ENCODE measurements at places on chromosomes 7 and 10.

- no peak for DNase-seq
These were observed 39.8 kb downstream of the ASB4 start for GRCh38 chr7:95525503-95525902.

DNA sequence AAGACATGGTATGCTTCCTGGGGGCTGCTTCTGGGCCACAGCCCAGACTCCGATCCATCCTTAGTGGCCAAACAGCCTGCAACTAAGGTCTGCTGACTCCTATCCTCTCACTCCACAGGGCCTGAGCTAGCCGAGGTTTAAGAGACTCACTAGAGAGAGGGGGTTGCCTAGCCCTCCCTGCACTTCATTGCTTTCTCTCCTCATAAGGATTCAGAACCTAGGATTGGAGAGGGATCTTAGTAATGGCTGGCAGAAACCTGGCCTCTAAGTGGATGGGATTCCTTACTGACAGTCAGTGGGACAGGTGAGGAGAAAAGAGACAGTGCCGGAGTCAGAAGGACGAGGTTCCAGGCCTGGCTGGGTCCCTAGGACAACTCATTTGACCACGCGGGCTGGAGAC, 8.2 kb upstream of the DDIT4 start:
- DNase-seq = no peak

DNA sequence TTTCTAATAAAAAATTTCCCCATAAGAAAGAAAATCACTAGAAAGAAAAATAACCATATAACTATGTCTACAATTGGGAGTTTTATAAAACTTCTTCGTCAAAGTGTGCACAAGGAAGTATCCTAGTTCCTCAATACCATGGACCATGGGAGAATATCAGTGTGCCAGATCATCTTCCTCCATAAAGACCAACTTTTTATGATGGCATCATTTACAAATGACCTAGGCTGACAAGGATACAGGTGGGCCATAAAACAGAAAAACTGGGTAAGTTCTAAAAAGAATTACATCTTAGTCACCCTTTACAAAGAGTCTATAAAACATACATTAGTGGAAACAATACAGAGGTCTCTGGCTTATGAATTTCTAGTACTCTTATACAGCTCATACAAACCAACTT, 303.2 kb downstream of the DOCK4 start:
- no peak for DNase-seq

- DNase-seq = no peak
These were observed 37.4 kb downstream of the WIPF3 start for GRCh38 chr7:29843726-29844125.

GRCh38 chr10:79129361-79129997, 60.7 kb downstream of the ZMIZ1 start:
- DNase-seq = no peak

- DNase-seq = no peak
These were observed 60.4 kb downstream of the DNAJB6 start for GRCh38 chr7:157397036-157397720.

- no peak for DNase-seq
These were observed 31.2 kb downstream of the TRRAP start for GRCh38 chr7:98909487-98909886.

- DNase-seq = no peak
These were observed 3.8 kb downstream of the NUDCD3 start for GRCh38 chr7:44486693-44487092.

- DNase-seq = peak; percentile 42
These were observed 399 bp downstream of the FHIP2A start for GRCh38 chr10:114821915-114822443.

GRCh38 chr10:88165849-88166271, 302.4 kb downstream of the PTEN start:
- DNase-seq = no peak

- DNase-seq = no peak
These were observed 43.1 kb downstream of the CREB3L2 start for GRCh38 chr7:137958470-137959431.

GRCh38 chr7:100124301-100125230, 2.2 kb upstream of the MBLAC1 start:
- DNase-seq = no peak

DNA sequence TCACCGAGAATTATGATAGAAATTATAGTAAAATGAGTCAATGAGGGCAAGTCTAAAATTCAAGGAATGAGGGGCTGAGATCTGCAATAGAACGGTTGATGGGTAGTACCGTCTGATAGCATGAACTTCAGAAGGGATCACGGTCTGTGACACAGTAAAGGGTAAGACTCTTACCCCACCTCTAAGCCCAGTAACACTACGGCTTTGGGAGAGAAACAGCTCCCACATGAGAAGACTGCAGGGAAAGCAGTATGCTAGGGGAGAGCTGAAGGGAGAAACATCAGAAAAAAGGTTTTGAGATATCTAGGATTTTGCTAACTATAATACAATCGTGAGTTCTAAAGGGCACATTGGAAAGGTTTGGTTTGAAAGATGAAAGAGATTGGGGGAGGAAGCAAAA, 12.8 kb upstream of the AKAP9 start:
- DNase-seq = no peak

DNA sequence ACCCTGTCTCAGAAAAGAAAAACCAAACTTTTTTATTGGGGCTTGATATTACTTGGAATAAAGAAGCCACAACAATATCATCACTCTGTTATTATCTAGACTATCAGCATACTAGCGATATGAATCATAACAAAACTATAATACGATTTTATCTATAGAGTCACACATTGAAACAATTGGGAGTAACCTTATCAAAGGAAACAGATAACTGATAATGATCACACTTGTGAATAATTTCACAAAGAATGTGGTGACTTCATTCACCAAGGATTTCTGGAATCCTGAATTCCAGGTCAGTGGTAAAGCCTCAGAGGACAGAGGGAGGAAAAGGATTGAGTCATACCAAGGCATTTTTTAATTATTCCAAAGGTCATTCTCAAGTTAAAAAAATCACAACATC, 32.1 kb upstream of the NMT2 start:
- DNase-seq = no peak

DNA sequence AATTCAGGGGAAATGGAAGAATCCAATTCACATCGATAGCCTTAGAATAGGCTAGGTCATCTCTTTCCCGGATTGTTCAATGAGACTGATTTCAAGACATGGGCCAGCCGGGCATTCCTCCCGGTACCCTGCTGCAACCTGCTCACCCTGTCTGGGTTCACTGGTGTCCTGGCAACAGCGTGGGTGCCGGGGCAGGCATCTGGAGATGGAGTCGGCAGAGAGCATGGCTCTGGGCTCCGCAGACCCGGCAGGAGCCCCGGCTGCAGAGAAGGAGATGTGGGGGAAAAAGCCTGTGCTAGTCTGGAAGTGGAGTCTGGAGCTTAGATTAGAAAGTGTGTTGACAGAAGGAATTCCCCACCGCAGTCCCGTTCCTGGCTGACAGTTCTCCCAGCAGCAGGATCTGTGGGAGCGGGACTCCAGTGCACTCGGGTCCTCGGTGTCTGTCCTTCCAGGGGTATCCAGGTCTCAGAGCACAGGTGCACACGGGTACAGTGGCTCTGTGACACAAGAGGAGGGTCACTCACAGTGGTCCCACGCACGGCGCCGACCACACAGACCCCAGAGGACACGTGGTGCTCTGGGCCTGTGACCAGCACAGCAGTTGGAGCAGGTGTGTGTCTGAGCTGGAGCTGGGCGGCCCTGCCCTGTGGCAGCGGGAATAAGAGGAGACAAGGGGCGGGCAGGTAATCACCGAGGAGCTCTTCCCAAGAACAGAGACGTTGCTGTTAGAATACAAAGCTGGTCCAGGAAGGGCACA, 65.7 kb upstream of the PITRM1 start:
- DNase-seq = no peak

DNA sequence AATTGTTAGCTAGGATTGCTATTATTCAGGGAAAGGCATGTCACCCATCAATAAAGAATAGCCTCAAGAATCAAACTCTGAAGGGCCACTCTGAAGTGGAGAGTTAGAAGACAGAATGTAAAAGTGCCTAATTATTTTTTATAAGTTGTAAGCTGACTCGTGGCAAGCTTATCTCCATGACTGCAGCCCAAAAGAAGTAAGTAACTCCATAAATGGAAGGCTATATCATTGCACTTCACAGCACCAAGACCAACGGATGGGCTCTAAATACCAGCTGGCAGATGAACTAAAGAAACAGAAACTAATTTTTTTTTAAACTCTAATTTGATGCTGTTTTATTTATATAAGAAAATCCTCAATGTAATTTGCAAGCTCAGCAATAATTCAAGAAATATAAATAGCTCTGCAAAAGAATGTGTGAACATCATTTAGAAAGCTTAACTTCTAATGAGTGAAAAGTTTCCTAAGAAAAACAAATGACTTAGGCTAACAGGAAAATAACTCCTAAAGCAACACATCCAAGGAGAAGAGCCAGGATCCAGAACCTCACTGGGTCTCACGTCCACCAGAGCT, 165.5 kb downstream of the SNX13 start:
- DNase-seq = no peak

DNA sequence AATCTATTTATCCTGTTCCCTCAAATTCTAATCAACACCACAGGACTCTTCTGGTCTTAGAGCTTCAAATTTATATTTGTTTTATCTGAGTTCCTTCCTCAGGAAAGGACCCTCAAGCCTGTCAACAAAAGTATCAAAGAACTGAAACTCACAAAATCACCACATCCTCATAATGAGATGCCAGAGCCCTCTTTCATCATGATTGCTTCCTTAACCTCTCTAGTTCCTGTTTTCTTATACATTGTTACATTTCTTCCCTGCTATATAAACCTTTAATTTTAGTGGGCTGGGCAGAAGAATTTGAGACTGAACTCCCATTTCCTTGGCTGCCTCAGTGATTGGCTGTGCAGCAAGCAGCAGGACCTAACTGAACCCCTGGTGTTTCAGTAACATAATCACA, 189.7 kb downstream of the ZNF248 start:
- DNase-seq = no peak

- DNase-seq = no peak
These were observed 1.1 kb downstream of the TMEM273 start for GRCh38 chr10:49187044-49187484.

DNA sequence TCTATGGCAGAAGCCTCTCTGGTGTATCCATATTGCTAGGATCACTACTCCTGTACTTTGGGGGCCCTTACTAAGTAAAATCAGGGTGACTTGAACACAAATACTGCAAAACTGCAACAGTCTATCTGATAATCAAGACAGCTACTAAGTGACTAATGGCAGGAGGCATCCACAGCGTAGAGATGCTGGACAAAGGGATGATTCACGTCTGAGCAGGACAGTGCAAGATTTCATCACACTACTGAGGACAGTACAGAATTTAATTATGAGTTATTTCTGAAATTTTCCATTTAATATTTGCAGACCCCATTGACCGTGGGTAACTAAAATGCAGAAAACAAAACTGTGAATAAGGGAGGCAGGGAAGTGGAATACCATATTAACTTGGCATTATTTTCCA, 10.4 kb downstream of the CUL2 start:
- no peak for DNase-seq

DNA sequence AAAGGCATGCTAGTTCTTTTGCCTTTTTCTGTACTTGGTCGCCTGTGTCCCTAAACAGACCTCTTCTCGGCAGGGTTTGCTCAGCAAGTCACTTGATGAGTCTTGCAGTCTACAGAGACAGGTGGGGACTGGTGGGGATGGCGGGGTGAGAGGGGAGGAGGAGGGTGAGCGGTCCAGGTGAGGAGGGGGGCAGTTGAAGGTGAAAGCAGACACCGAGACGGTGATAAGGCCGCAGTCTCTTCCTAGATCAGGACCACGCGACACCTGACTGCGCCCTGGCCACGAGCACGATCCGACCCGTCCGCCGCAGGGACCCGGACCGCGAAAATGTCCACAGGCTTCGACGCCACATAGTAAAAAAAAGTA, 566 bp downstream of the ASNS start:
- peak; percentile 30 for DNase-seq

DNA sequence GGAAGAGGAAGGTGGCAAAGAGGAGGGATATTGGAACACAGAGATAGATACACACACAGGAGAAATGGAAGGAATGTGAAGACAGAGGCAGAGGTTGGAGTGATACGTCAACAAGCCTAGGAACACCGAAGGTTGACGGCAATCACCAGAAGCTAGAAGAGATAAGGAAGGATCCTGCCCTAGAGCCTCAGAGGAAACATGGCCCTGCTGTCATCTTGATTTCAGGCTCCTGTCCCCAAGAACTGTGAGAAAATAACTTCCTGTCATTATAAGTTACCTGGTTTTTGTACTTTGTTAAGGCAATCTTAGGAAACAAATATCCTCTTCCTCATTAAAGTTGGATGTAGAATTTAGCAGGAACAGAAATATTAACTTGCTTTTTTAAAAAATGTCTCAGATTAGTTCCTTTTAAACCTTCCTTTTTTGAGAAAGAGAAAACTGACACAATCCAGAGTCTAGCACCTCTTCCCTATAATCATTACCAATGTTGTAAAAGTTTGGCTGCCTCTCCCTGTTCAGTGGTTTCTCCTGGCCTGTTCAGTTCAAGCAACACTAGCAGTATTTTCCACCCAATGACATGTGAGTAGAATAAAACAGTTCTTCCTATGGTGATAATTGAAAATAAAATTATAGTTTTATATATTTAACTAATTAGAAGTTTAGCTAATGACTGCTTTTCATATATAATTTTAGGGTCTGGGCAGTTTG, 28.8 kb upstream of the GNAI1 start:
- DNase-seq = no peak

GRCh38 chr10:69089638-69090599, 2.0 kb downstream of the SRGN start:
- peak; percentile 81 for DNase-seq

GRCh38 chr7:46230990-46231305, 309.9 kb upstream of the IGFBP3 start:
- DNase-seq = no peak

DNA sequence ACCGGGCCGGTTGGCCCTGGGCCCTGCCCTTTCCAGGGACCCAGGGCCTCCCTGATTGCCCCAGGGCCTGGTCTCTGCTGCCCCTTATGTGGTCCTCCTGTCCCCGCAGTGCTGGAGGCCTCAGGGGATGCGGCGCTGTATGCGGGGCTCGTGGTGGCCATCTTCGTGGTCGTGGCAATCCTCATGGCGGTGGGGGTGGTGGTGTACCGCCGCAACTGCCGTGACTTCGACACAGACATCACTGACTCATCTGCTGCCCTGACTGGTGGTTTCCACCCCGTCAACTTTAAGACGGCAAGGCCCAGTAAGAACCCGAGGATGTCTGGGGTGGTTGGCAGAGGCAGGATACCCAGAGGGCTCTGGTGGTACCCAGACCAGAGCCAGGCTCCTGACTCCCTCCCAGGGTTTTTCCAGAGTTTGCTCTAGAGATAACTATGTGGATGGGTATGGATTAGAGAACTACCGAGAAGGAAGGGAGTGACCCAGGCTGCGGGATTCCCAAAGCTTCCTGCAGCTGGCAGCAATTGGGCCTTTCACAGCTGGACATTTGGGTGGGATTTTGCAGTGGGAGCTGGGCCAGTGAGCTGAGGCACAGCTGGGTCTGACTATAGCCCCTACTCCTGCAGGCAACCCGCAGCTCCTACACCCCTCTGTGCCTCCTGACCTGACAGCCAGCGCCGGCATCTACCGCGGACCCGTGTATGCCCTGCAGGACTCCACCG, 28.1 kb upstream of the SLC29A3 start:
- DNase-seq = no peak

DNA sequence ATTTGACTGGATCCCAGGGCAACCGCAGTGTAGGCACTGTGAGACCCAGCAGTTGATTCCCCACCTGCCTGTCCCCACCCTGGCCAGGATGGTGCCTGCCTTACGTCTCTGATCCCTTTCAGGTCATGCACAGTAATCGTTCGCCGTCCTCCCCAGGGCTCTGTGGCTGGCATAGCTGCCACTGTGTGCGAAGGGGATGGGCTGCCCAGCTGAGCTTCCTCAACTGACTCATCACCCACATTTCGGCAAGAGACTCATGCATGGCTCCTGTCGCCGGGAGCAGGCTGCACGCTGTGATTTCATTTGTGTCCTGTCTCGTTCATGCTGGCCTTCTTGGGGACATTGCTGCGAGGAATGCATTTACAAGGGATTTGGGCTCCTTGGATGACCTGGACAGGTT, 252.4 kb downstream of the KLF6 start:
- no peak for DNase-seq

Measured in activated CD4-positive, alpha-beta T cell treated with anti-CD3 and anti-CD28 coated beads, Interleukin-2, amount 50 U/mL, for 48 hours (primary cell).